ENCODE measurements at places on chromosomes 5 and 9. TPM values are rescaled to one million over a fixed set of nuclear protein-coding genes. Genes with fewer than 3 reads are reported as not detected.

The IL3 gene
- not detected for total RNA-seq

The PPP2R2B gene
- total RNA-seq = 1.1 TPM

The SLC4A9 gene
- not detected for total RNA-seq

The ALDH1A1 gene
- total RNA-seq = 291 TPM

The PURA gene
- total RNA-seq = 47.7 TPM

The SLC6A19 gene
- not detected for total RNA-seq

The ADAMTSL1 gene
- total RNA-seq = 1.6 TPM

The ANGPTL2 gene
- total RNA-seq = 11.4 TPM

All from thyroid gland (tissue), 4 donors.